ENCODE measurements at places on chromosomes 1 and 21.
A peak's percentile ranks its signal among the peaks of the same experiment; 100 is the strongest.

- DNase-seq: no peak
Observed at GRCh38 chr1:164675342-164675904, 116.4 kb downstream of the PBX1 start.

GRCh38 chr21:14989359-14989758 lies 75.4 kb downstream of the NRIP1 start:
- no peak for DNase-seq

GRCh38 chr1:75797606-75798216 lies 1.0 kb downstream of the MSH4 start:
- DNase-seq: no peak

DNA sequence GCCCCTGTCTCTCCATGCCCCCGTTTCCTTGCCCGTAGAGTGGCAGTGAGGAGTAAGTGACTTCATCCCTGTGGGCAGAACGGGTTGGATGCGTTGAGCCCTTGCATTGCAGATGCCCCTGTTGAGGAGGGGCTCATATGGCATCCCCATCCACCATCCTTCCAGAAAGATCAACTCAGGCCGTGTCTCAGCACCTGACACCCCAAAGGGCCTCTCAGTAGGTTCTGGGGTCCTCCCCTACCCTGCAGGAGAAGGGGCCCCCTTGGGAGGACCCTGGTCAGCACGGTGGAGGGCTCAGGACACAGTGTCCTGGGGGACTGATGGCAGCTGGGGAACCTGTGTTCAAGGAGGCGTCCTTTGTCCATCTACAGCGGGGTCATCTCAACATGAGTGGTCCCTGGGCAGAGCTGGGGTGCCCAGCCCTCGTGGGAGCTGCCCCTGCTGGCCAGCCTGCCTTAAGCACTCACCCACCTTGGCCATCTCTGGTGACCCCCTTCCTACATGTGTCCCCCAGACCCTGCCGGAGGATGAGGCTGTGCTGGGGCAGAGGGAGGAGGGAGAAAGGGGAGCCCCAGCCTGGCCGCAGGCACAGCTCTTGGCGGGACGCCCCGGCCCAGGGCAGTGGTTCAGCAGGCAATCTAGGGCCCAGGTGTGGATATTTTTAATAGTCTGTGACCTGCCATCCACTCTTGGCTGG lies 48.2 kb upstream of the ACTRT2 start:
- DNase-seq: no peak

- DNase-seq: no peak
Observed at GRCh38 chr1:111843177-111843576, 87.5 kb downstream of the DDX20 start.

- DNase-seq: no peak
Observed at GRCh38 chr1:218384581-218384993, 39.5 kb downstream of the TGFB2 start.

GRCh38 chr21:31425138-31425537 lies 81.1 kb upstream of the TIAM1 start:
- no peak for DNase-seq

DNA sequence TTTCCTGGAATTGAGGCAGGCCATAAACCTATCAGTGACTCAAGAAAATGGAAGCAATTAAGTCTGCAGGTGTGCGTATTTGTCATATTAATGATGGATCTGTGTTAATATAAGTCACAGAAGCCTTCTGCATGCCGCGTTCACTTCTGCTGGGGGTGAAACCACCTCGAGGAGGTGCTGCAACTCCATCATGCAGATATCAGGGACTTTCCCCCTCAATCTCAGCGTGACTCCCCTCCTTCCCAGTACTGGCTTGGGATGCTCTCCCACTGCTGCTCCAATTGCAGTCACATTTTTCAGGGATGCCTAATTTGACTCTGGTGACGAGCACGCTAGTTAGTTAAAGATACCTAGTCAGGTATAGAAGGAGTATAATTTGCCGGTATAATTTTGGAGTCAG lies 87.5 kb downstream of the ASTN1 start:
- DNase-seq: no peak

- no peak for DNase-seq
Observed at GRCh38 chr1:208118841-208119606, 125.2 kb downstream of the PLXNA2 start.

GRCh38 chr1:53408013-53408754 lies 51.0 kb upstream of the DMRTB1 start:
- DNase-seq: no peak

- DNase-seq: no peak
Observed at GRCh38 chr1:205293350-205294074, 28.0 kb downstream of the NUAK2 start.

GRCh38 chr1:16250524-16251251 lies 13.7 kb upstream of the CPLANE2 start:
- no peak for DNase-seq

GRCh38 chr1:71521655-71522264 lies 440.9 kb upstream of the ZRANB2 start:
- no peak for DNase-seq

DNA sequence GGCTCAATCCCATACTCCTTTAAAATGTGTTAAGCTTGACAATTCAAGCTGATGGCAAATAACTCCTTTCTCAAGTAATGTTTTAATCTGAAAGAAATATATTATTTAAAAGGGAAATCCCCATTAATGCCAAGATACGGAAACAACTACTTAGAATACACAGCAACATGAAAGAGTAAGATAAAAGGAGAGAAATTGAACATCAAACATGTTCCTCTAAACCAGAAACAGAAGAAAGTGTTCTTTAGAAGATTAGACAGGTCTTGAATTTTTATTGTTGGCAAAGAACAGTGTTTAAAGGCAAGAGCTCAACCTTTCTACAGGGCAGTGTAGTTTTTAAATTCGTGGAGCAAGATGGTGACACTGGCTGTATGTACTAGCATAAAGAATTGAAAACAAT lies 105.8 kb upstream of the NRIP1 start:
- DNase-seq: no peak

DNA sequence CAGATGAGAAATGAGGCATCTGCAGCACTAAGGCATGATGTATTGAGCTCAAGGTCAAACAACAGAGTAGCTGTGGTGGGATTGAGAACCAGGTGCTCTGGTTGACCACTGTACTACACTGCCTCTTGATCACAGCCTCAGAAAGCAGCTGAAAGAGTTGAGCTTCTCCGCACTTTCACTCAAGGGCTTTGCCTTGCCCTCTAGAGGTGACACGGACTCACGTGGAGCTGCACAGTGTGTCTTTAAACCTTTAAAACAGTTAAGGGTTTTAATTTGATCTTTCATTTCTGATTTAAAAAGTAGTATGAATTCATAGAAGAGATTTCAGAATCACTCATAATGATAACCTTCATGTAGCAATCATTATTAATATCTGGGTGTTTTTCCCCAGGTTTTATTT lies 132.5 kb downstream of the RWDD3 start:
- DNase-seq: no peak

DNA sequence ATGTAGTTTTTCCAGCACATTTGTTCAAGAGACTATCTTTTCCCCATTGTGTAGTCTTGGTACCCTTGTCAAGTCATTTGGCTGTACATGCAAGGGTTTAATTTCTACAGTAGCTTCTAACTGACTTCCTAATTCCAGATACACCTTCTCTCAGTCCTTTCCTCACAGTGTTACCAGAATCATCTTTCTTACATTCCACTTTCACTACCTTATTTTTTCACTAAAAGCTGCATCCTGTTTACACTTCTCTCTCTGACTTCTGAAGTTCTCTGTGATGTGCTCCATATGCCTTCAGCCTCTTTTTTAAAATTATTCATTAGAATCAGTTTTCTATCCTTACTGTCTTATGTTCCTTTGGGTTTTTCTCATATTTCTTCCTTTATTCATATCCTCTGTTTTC lies 57.1 kb upstream of the RWDD3 start:
- DNase-seq: no peak

DNA sequence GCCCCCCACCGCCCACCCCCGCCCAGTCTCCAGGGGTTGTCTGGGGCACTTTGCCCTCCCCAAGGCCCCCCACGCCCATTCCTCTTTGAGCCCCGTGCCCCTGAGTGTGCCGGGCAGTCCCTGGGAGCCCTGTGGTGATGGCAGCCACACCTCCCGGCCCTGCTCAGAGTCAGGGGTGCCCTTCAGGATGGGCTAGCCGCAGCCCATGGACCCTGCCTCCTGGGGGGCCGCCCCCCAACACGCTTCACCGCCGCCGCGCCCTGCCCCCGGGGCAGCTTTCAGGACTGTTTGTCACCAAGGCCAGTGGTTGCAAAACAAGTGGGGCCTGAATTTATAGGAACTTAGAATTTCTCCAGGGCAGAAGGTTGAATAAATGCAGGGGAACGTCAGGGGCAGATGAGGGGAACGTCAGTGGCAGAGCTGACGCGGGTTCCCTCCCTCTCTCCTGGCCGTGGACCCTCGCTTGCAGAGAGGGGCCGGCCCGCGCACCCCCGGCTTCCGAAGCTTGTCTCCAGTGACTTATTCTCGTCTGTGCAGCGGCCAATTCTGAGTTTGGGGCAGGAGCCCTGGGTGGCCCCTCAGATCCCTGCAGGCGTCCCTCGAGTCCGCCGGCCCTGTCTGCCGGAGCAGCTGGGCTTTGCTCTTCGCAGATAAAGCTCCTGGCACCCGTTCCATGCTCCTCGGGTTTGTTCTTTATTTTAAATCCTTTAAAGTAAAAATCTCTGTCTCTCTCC lies 41.2 kb upstream of the ADARB1 start:
- no peak for DNase-seq

GRCh38 chr1:211912844-211913432 lies 82.4 kb upstream of the LPGAT1 start:
- DNase-seq: no peak

DNA sequence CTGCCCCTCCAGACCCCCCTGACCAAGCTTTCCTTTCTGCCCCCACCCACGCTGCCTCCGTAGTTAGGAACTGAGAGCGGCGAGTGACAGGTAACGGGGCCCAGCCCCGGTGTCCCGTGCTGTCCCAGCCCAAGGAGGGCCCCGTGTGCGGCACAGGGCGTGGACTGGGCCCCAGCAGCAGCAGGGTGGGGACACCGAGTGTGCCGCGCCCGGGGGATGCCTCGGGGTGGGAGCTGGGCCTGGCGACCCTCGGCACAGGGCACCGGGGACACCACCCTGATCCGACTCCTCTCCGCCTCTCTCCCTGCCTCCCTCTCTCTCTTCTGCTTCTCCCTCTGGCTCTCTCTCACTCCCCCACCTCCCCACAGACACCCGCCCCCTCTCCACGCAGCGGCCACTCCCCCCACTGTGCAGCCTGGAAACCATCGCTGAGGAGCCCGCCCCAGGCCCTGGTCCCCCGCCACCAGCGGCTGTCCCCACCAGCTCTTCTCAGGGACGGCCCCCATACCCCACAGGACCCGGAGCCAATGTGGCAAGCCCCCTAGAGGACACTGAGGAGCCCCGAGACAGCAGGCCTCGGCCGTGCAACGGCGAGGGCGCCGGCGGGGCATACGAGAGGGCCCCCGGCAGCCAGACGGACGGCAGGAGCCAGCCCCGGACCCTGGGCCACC lies 22.7 kb downstream of the PANK4 start:
- DNase-seq: no peak

GRCh38 chr1:215566556-215567490 lies at the start of gene KCTD3:
TSS of gene KCTD3 (plus strand) at chr1:215567304. CDS start at chr1:215567686, 382 bp downstream.
- peak; percentile 49 for DNase-seq

GRCh38 chr1:157442065-157442464 lies 110.2 kb downstream of the FCRL5 start:
- DNase-seq: no peak

- DNase-seq: no peak
Observed at GRCh38 chr21:26715878-26716506, 129.2 kb downstream of the ADAMTS1 start.

GRCh38 chr1:178620584-178621475 lies 104.2 kb upstream of the RALGPS2 start:
- no peak for DNase-seq

GRCh38 chr1:236143104-236143948 lies 987 bp downstream of the GPR137B start:
- DNase-seq: peak; percentile 34

- no peak for DNase-seq
Observed at GRCh38 chr1:214141486-214141885, 139.5 kb upstream of the SMYD2 start.

DNA sequence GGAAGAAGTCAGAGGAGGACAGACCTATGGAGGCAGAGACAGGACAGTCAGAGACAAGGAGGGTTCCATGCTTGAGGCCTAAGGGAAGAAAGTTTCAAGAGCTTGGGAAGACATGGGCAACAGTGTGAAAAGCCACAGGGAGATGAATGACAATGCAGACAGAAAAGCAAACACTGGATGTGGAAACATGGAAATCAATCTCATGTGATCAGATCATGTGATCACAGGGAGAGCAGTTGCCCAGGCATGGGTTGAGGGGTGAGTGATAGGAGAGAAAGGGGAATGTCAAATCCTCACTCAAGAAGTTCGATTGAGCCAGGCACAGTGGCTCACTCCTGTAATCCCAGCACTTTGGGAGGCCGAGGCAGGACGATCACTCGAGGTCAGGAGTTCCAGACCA lies 17.2 kb downstream of the PTAFR start:
- DNase-seq: no peak

DNA sequence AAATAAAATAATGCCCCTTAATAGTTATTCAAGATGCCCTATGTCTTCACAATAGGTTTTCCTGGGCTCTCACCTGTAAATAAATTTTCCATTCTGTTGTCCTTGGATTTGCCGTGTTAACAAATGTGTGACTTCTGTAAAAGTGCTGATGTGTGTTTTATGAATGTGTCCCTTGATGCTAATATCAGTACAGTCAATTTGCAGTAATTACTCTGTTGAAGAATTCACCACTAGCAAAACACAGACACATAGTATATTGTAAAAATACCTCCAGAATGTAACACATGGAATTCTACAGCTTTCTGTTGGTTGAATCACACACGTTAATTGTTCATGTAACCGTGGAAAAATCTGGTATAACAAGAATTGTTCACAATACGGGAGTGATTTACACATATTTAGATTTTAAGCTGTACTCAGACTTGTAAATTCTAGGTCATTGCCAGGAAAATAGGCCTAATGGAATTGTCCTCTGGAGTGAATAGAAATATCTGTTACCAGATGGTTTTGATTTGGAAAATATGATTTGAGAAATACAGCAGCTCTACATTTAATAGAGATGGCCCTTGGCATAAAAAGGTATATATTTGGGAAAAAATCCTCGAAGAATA lies 36.7 kb upstream of the KCNK2 start:
- DNase-seq: no peak
